Breast epithelium (tissue), 4 donors: ENCODE measurements at places on chromosomes 3 and 15. TPM values are rescaled to one million over a fixed set of nuclear protein-coding genes. Genes with fewer than 3 reads are reported as not detected.

DNA sequence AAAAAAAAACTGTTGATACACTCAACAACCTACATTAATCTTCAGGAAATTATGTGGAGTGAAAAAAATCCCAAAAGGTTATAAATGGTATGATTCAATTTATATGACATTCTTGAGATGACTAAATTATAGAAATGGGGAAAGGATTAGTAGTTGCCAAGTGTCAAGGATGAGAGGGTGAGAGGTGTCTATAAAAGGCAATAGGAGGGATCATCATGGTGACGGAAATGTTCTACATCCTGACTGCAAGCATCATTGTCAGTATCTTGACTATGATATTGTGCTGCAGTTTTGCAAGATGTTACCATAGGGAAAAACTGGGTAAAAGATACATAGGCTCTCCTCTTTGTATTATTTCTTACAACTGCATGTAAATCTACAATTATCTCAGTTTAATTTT is 125.6 kb downstream of the FRMD5 start:
- no peak for DNase-seq

TNFSF10 gene
- 294 TPM for total RNA-seq

DNA sequence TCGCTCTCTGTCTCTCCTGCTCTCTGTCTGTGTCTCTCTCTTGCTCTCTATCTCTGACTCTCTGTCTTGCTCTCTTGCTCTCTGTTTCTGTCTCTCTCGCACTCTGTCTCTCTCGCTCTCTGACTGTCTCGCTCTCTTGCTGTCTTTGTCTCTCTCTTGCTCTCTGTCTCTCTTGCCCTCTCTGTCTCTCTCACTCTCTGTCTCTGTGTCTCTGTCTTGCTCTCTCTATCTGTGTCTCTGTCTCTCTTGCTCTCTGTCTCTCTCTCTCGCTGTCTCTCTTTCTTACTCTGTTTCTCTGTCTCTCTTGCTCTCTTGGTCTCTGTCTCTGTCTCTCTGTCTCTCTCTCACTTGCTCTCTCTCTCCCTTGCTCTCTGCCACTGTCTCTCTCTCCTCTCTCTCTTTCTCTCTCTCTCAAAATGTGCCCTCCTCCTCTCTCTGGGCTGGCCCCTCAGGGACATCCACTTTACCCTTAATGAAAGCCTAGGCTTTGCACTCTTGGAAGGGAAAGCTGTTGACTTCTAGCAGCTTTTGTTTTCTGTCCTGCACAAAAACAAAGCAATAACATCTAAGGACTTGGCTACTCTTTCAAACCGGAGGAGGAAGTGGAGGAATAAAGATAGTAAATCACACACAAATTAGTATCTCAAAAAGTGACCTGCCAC is 73.9 kb upstream of the NR2E3 start:
- DNase-seq: no peak

AMIGO3 gene
- total RNA-seq: 1.3 TPM

DNA sequence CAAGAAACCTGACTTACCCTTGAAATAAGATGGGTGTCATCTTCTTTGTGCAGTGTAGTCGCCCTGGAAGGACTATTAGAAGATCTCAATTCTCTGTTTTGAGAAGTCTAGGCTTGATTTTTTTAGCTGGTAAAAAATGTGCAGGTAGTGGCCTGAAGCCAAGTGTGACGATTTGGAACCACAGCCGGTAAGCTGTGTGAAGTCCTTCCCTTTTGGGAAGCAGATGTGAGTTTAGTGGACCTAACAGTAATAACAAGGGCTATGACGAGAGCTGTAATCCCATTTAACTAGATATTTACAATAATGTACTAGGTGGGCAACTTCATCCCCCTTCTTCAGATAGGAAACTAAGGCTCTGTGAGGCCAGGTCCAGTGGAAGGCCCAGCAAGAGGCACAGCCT is 81.7 kb upstream of the MYZAP start:
- no peak for DNase-seq

MORC1 gene
- total RNA-seq: not detected

DNA sequence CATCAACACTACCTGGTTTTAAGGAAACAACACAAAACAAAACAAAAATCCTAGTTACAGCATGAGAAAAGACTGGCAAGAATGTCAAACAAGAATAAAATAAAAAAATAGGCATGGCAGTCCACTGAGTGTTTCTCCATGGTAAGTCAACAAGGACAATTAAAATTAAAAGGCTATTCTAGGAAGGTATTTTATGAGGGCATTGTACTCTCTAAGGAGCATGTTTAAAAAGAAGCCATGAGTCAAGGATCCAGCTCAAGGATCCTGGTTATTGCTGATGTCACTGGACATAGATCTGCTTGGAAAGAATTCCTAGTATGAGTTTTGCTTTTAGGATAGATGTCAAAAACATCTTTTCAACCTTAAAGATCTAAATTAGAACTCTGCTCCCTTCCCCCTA is 106.7 kb downstream of the MYO5A start:
- DNase-seq: no peak

DNA sequence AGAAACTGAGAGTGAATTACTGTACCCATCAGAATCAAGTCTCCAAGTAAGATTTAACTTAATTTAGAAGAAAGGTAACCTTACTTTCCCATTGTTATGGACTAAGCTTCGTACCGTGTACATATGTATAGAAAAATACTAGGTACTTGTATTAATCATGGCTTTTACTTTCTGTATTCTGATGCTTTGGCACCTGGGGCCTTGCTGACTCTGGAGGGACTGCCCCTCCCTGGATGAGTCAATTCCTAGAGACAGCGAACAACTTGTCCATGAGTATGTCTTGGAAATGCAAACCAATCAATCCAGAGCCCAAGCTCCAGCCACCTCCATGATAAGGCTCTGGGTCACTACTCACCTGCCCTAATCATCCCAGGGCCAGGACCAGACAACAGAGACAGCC is 50.0 kb upstream of the DGKG start:
- DNase-seq: no peak

- DNase-seq: no peak
Measured at GRCh38 chr15:86355801-86356200, 276.1 kb downstream of the AGBL1 start.

BCHE gene
- total RNA-seq: 2.6 TPM

DNA sequence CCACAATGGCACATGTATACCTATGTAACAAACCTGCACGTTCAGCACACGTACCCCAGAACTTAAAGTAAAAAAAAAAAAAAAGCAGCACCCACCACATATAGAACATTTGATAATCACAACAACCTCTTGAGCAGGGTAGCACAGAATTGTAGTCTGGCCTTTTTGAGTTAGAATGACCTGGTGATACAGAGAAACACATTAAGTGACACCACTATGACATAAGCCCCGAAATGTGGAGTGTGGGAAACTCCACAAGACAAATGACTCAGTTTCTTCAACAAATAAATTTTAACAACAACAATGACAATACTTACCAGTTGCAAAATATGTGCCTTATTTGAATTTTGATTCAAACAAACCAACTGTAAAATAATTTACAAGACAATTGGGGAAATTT is 46.4 kb downstream of the DRD3 start:
- DNase-seq: no peak

DNA sequence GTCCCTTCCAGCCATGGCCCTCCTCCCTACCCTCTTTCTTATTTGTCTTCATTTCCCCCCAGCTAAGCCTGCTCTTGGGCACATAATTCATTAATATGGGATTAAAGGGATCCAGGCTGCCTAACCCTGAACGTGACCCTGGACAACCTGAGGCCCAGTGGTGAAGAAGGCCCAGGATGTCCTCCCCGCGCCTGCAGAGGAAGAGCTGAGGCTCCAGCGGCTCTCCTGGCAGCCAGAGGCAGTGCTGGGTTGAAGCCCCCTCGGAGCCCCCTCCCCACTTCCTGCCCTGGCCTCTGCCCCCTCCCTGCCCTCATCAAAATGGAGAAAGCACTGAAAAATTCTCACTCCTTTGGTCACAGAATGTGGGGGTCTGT is 96.5 kb upstream of the ATP2B2 start:
- DNase-seq: no peak

DNA sequence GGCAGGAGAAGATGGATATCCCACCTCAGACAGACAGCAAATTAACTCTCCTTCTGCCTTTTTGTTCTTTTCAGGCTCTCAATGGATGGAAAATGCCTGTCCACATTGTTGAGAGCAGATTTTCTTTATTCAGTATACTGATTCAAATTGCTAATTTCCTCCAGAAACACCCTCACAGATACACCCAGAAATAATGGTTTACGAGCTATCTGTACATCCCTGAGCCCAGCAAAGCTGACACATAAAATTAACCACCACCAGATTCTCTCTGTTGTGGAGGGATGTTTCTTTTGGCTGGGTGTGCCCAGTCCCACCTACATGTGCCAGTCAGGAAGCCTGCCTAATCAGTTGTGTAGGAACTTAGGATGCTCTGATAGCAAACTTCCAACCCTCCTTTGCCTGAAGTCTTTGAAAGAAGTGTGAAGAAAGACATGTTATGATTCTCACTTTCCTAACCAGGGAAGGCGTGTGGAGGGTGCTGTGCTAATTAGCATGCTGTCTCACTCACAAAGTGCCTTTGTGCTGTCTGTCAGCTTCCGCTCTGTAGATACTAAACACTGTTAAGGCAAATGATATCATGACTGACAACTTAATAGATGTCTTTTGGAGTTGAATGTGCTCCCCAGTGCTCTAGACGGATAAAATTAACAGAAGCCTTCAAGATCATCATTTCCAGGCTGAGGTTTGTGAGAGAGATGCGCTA is 208.5 kb downstream of the CLSTN2 start:
- no peak for DNase-seq

- DNase-seq: no peak
Measured at GRCh38 chr3:40637906-40638305, 113.1 kb downstream of the ZNF621 start.

- no peak for DNase-seq
Measured at GRCh38 chr3:143332026-143332425, 212.5 kb downstream of the CHST2 start.

DNA sequence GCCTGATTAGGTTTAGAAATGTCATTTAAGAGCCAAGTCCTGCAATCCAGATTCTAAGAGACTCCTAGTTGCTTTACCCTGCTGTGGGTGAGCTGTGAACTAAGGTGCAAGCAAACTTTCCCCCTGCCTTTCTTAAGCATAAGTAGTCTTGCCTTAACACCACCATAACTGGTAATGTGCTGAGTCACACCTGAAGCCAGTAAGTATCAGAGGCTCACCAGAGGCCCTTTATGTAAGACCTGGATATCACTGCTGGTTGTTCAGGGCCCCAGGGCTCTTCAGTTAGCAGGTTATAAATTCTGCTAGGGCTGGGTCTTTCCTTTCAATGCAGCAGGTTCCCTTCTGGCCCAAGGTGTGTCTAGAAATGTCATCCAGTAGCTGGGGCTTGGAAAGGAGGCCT is 509.9 kb downstream of the VGLL3 start:
- DNase-seq: no peak

- no peak for DNase-seq
Measured at GRCh38 chr15:90189781-90190467, 11.2 kb upstream of the SEMA4B start.

DNA sequence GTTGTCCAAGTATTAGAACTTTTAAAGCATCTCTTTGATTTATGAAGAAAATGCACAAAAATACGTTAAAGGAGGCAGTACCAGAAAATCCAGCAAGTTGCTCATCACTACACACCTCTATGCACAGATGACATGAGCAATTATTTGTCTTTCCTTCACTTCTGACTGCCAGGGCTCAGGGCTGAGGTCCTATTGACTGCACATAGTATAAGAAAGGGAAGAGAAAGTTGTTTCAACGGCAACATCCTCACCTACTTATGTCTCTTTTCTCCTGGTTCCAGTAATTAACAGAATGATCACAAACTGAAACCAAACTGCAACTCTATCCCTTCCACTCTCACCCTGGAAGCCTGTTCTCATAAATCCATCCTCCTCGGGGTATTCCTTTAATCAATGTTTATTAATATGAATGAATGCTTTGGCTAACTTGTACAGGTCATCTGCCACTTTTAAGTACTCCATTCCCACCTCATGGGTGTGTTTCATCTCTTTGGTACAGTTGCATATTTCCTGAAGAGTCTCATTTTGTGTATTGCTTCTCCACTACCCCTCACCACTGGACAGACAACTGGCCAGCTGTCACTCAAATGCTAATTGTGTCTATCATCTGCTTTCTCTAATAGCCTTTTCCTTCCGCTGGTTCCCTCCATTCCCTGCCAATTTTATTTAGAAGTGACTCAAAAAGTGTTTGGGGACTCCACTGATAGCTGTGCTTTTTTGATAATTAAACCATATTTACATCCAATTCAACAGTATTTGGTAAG is 34.5 kb downstream of the RAB27A start:
- no peak for DNase-seq

- DNase-seq: no peak
Measured at GRCh38 chr3:47225310-47225906, 57.2 kb downstream of the KIF9 start.

FMN1 gene
- total RNA-seq: 33.1 TPM

TTC23 gene
- 43.9 TPM for total RNA-seq

DNA sequence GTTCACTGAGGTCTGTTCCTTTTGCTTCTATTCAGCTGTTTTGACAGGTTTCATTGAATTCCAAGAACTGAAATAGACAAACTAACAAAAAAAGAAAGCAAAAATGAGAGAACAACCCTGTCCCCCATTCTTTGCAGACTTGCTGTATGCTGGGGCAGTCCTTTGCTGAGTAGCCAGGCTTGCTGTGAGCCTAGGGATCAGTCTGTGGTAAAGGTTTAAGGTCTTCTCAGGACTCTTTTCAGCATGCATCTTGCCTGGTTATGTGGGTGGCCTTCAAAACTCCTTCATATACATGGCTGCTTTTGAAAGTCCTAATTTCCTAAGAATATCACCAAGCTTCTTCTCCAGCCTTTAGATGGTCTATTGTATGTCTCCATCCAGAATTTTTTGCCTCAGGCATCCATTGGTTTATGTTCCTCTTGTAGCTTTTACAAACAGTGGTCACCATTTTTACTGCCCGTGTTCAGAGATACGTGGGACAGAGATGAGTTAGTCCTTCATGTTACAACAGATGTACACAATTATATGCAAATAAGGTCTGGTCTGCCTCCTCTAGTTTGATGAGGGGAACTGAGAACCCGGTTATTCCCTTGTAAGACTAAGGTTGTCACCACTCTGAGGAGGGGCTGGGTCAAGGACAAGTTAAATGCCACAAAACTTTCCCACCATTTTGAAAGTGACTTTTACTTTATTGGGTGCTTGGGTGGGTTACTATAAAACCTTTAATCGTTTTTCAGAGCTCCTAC is 41.4 kb downstream of the SACM1L start:
- no peak for DNase-seq

DNA sequence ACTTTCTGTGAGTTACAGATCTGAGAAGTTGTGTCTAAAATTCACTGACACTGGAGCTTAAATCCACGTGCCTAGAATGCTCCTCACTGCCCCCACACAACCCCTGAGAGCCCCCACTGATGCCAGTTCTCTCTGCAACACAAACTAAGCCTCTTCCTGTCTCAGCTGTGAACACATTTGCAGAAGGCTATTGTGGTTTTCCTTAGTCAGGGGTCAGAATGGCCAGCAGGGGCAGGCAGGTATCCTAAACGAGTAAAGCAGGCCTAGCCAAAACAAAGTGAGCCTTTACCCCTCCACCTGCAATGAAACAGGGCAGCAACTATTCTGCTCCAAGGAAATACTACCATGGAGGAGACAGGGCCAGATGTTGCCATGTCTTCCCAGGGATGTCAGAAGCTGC is 78.6 kb downstream of the FHIT start:
- no peak for DNase-seq

SERPINI2 gene
- not detected for total RNA-seq

- no peak for DNase-seq
Measured at GRCh38 chr3:195194559-195195206, 76.3 kb downstream of the XXYLT1 start.

GRCh38 chr3:192373586-192373985 is 353.8 kb downstream of the FGF12 start:
- no peak for DNase-seq
